ENCODE measurements at places on chromosomes 7 and 10.

DNA sequence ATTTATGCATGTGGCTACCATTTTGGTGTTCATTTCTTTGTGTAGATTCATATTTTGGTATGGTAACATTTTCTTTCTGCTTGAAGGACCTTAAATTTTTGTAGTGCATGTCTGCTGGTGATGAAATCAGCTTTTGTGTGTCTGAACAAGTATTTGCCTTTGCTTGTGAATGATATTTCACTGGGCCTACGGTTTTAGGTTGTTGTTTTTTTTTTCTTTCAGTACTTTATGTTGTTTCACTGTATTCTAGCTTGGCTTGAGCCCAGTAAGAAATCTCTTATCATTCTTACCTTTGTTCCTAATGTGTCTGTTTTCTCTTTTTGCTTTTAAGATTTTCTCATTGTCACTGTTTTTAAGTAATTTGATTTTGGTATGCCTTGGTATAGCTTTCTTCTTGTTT, 31.9 kb downstream of the SAMD8 start:
- DNase-seq, result no peak

GRCh38 chr7:95579318-95579717, 17.0 kb downstream of the PDK4 start:
- no peak for DNase-seq

DNA sequence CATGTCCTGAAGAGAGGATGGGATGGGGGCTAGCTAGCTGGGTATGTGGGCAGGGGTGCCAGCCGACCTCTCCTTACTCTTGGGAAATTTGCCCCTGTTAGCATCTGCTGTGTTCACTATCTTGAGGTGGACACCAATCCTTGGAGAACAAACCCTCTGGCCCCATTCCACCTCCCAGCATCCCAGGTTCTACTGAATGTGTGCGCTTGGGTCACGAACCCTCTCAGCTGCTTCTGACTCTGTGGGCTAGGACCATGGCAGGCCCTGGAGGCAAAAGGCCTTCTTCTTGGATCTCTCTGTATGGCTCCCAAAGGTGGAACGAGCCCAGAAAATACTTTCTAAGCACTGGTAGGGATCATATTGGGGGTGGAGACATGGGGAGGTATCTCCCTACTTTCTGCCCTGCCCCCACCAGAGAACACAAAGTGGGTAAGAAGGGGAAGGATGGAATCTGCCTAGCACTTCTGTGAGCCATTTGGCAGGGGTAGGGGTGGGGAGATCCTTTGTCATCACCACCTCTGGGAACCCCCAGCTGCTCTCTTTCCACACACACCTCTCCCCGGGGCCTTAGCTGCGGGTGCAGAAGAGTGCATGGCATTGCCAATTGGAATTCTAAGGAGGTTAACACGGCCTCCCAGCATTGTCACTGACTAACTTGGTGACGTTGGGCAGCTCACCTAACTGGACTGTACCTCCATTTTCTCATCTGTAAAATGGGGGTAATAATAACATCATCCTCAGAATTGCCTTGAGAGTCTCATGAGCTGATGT, 7.7 kb downstream of the UNC5B start:
- no peak for DNase-seq

DNA sequence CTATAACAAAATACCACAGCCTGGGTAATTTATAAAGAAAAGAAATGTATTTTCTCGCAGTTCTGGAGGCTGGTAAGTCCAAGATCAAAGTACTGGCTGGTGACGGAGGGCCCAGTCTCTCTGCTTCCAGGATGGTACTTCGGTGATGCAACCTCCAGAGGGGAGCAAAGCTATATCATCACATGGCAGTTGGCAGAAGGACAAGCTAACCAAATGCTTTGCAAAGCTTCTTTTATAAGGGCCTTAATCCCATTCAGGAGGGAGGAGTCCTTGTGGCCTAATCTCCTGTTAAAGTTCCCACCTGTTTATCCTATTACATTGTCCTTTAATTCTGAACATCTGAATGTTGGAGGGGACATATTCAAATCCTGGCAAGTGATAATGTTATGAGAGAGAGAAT, 134.1 kb upstream of the SP4 start:
- no peak for DNase-seq

GRCh38 chr7:16071246-16071857, 350.0 kb downstream of the CRPPA start:
- peak; percentile 51 for DNase-seq

- DNase-seq, result no peak
Observed at GRCh38 chr7:98470485-98471240, 69.8 kb upstream of the BAIAP2L1 start.

GRCh38 chr10:511849-512191, 177.6 kb downstream of the DIP2C start:
- DNase-seq, result no peak

DNA sequence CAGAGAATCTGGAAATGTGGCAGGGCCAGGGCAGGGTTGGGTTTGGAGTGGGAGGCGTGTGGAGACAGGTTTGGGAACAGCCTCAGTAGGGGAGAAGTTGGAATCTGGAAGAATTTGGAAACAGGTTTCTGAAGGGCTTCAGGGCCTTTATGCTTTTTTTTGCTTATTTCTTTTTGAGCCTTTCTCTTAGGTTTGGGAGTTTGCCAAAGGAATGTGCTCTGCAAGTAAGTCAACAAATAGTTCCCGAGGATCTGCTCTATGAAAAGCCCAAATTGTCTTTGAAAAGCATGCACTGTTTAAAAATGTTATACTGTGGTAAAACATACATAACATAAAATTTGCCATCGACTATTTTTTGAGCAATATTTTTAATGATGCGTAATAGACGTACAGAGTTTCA, 86.7 kb upstream of the ADRB1 start:
- no peak for DNase-seq

GRCh38 chr10:132556994-132557441, 19.4 kb downstream of the INPP5A start:
- no peak for DNase-seq

DNA sequence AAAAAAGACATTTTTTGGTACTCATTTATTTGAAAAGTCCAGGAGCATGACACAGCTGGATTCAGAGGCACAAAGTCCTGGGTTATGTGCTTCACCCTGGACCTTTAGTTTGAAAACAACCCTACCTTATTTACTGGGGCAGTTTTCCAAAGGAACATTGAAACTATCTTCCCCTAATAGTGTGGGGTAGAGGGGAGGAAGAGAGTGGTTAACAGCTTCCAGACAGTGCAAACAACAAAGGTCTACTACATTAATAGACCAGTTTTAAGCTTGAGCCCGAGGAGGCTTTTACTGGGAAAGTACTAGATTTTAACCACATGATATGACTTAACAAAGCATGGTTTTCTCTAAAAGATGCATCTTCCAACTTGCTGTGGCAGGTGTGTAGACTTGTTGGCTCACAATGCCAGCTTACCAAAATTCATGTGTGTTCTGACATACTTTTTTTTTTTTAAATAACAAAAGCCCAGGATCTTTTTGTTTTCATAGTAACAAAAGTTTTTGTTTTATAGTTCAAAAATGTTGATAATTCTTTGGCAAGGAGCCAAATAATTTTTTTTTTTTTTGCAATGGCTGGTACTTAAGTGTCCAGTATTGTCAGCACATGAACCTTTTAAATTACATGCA, 1.8 kb downstream of the GSTO1 start:
- no peak for DNase-seq

- DNase-seq, result no peak
Observed at GRCh38 chr10:118568327-118568848, 27.1 kb downstream of the PRLHR start.
